ENCODE measurements at places on chromosomes 2 and 18.

GRCh38 chr2:112277596-112278220 is 2.3 kb downstream of the ZC3H6 start:
- no peak for DNase-seq

- no peak for DNase-seq
These were observed 69.7 kb upstream of the CTDP1 start for GRCh38 chr18:79609841-79610281.

DNA sequence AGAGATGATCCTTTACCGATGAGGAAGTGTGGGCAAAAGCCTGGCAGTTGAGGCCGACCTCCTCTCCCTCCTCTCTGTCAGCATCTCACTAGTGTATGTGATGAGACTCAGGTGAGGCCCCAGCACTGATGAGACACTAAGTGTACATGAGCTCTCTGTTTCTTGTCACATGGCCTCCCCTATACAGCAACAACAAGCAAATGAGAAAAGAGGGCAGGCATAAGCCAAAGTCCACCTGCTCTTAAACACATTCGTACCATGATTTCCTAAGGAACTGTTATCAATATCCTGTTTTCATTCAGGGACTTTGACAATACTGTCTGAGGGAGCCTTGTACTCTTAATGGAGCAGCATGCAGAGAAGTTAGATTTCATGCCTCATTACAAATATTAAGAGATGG is 113.0 kb downstream of the CNTNAP5 start:
- no peak for DNase-seq

DNA sequence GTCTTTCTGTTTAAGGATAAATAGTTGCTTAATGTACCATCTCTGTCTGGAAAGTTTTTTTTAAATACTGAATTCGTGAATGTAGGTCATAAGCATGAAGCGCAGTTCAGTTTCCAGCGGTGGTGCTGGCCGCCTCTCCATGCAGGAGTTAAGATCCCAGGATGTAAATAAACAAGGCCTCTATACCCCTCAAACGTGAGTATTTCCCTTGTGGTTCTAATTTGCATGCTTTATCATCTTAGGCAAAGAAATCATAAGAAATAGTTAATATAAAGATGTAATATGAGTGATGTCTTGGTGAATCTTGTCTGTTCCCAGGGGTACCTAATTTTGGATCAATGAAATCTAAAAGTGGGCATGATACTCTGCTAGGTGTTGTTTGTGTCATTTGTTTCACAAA is 1.5 kb downstream of the NDC80 start:
- DNase-seq, result no peak

DNA sequence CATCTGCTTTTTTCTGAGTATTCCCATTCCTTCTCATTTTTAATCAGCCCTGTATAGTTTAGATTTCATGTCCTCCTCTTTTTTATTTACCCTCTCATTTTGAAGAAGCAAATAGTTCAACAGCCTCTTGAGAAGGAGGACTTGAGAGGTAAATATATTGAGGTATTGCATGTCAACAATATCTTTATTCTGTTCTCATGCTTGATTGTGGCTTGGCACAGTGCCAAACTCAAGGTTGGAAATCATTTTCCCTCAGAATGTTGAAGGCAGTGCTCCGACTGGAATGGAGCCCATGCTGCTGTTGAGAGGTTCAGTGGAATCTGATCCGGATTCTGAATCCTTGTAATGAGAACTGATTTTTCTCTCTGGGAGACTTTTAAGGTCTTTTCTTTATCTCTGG is 31.0 kb upstream of the GALNT3 start:
- no peak for DNase-seq

- DNase-seq, result no peak
These were observed 288.2 kb upstream of the HS6ST1 start for GRCh38 chr2:128606837-128607236.

GRCh38 chr18:57135699-57136098 is 11.2 kb upstream of the BOD1L2 start:
- no peak for DNase-seq

DNA sequence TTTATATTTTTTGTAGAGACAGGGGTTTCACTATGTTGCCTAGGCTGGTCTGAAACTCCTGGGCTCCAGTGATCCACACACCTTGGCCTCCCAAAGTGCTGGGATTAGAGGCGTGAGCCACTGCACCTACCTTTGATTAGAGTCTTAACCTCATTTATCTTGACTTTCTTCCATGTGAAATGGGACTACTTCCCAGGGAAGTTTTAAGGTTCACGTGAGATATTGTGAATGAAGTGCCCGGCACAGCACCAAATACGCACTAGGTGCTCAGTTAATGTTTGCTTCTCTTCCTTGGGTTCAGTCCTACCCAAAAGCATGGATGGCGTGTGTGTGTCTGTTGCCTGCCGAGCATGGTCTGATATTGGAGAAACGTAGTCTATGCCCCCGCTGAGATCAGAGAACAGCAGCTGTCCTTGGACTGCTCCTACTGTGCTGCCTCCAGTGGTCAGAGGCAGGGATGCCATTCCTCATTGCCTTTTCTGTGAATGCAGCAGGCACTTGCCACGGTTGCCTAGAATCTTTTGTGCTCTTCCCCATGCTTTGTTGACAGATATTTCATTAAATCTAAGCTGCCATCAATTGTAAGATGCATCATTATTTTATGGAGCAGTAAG is 12.3 kb upstream of the TFCP2L1 start:
- DNase-seq, result no peak

GRCh38 chr2:42823744-42824453 is 31.5 kb upstream of the HAAO start:
- DNase-seq, result no peak

GRCh38 chr2:40358783-40359182 is 93.1 kb downstream of the SLC8A1 start:
- DNase-seq, result no peak

DNA sequence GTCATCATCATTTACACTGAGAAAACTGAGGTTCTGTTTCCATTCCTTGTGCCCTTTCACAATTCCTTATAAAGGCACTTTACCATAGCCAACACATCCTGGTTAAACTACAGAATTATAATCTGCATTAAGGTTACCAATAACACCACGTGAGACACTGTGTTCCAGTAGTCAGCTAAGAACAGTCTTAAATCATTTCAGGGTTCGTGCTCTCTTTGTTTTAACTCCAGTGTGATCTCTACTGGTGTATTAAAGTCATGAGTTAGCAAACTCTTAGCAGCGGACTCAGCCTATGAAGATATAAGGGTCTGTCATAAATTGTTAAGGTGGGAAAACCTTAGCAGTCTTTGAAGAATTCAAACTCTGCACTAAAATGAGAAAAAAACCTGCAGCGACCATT is 53.0 kb downstream of the TCF4 start:
- no peak for DNase-seq

- DNase-seq, result no peak
These were observed 110.0 kb upstream of the ZEB2 start for GRCh38 chr2:144629935-144630334.

DNA sequence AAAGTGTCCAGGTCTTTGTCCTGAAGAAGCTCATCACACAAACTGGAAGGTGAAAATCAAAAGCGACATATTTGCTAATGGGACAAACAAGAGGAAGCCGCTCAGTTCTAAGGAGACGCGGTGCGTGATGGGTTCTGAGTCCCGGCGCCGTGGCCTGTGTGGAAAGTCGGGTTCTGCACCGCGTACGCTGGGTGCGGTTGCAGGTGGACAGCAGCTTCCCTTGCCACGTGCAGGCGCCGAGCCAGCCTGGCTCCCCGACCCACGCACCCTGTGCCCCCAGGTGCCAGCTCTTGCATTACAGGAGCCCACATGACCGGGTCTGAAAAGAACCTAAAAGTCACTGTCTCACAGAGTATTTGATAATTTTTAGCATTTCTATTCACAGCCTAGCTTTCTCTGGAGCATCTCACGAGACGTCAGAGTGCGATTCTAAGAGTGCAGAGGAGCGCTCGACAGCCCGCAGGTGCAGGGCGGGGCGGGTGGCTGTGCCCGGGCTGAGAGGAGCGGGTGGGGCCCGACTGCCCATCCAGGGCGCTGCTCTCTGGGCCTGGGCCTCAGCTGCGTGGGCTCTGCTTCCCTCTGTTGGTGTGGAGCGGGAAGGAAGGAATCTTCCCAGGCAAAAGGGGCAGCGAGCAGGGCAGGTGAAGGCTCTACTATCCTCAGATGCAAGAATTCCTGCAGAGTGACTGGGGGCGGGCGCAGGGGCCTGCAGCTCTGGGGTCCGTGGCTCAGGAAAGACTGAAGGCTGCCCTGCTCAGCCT is 39.4 kb downstream of the MYT1L start:
- DNase-seq, result no peak

DNA sequence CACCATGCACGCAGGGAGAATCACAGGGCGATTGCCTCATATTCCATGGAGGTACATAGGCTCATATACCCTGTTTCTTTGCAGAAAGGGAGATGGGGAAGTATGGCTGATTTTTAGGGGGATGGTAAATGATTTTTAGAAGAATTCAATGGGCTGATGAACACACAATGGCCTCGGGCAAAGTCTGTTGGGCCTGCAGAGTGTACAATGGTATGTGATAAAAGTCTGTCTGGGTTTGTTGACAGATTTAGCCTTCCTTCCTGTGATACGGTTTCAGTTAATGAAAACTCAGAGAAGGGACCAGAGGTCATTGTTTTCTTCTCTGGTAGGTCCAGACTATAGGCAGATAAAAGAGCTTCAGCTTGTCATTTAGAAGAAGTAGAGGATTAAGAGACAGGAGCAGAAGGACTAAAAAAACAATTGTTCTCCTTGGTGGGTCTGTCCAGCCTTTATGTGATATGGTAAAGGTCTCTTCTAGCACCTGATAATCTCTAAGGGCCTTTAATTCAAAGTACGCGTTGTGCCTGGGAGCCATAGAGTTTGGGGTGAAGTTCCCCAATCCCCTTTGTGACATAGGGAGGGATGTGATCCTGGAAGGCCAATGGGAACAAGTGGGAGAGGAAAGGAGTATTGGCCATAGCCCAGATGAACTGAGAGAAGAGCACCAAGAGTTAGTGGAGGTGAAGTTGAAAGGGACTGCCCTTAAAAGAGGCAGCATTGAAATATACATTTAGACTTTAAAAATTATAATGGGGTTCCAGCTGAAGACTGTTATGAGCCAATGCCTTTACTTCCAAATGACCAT is 107.5 kb upstream of the SERPINE2 start:
- no peak for DNase-seq

DNA sequence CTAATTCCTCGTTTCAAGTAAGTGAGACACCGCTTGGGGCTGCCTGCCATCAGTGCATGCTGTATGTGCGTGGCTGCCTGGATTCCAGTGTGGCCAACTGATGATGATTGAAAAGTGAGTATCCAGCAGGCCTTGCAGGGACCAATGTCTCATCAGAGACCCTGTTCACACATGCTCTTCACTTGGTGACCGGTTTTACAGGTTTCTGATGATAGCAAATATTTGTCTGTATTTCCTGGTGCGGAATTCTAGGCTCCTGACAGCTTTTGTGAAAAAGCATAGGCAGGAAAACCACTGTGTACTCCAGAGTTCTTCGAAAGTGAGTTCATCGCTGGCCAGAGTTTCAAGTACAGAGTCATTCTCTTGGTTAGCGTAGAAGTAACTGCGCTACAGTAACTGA is 13.8 kb upstream of the YWHAQ start:
- DNase-seq, result no peak

DNA sequence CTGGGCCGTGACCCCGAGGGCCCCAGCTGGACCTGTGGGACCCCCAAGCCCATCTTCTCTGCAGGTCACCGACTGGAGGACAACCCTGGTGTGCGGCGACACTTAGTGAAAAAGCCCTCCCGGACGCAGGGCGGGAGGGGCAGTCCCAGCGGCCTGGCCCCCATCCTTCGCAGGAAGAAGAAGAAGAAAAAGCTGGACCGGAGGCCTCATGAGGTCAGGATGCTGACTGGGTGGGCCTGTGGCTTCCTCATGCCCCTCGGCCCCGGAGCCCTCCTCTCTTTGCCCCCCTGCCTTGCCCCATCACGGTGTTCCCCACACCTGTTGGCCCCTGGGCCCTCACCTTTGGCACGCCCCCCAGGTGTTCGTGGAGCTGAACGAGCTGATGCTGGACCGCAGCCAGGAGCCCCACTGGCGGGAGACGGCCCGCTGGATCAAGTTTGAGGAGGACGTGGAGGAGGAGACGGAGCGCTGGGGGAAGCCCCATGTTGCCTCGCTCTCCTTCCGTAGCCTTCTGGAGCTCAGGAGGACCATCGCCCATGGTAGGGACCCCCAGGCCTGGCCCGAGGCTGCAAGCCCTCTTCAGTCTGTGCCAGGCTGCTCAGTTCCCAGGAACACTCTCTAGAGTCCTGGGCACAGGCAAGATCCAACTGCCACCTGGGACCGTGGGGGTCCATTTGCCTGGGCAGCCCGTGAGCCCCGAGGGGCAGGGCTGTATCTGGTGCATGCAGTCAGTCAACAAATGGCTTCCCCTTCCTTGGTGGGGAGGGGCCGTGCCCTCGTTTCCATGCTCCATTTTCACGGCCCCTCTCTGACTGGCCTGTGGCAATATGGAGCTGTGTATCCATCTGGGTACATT is 4.7 kb downstream of the SLC4A3 start:
- DNase-seq, result no peak

DNA sequence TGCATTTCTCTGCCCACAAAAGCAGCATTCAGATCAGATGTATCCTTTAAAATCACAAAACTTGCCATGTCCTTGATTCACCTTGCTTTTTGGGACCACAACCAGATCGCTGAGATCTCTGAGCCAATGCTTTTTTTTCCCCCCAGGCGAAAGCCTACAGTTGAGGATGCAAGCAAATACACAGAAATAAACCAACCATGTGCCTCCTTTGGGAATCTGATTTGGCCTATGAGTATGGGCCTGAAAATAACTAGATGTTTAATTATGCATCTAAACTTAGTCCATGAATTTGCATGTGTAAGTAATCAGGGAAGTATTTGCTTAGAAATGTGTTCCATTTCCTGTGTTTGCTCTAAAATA is 49.7 kb upstream of the CDC42EP3 start:
- DNase-seq, result no peak

- DNase-seq, result no peak
These were observed 126.6 kb upstream of the RMDN2 start for GRCh38 chr2:37798315-37799005.

GRCh38 chr2:132670496-132671150 is 618 bp upstream of the LYPD1 start:
- no peak for DNase-seq

DNA sequence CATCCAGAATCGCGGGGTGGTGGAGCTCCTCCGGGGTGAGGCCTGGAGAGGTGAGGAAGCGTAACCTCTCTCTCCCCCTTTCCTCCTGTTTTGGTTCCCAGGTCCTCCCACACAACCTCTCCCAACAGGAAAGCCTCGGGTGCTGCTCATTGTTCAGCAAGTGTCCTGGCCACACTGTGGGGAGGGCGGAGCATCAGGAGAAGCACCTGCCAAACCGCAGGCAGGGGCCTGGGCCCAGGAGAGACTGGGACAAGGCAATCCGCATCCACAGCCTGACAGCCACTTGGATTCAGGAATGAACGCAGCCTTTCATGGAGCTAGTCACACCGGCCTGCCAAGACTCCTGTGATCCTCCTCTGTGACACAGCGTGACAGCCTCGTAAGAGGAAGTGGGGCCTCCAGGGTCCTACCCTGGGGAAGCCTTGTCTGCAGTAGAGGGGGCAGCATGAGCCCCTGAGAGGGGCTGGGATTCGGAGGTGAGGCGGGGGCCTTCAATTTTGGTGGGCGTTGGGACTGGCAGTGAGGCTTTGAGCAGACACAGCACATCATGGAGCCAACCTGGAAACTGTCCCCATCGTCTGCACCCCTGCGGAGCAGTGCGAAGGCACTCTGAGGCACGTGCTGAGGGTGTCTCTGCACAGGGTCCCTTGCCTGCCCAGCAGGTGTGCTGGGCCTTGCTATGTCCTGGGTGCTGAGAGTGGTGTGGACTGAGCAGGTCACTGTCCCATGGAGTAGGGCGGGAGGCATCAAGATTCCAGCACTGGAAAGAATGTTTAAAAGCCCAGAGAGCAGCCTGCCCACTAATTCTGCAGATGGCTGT is 62.2 kb downstream of the EDAR start:
- DNase-seq, result no peak

- no peak for DNase-seq
These were observed at the start of gene CRACDL for GRCh38 chr2:98935777-98936352. Gene CRACDL (minus strand): TSS chr2:98936225. CDS start chr2:98846800, 89,425 bp downstream.

All from activated CD8-positive, alpha-beta memory T cell treated with anti-CD3 and anti-CD28 coated beads for 1 hour (primary cell).